ENCODE measurements at places on chromosomes 2 and 18.

GRCh38 chr2:38648107-38648761 is 17.7 kb upstream of the GALM start:
- no peak for DNase-seq

- DNase-seq = no peak
Measured at GRCh38 chr18:57267368-57267925, 84.9 kb upstream of the ST8SIA3 start.

GRCh38 chr2:100244881-100245605 is 77.3 kb downstream of the LONRF2 start:
- peak; percentile 48 for DNase-seq

- DNase-seq = peak; percentile 37
Measured at GRCh38 chr2:216636551-216637450, 3.6 kb downstream of the IGFBP2 start.

- DNase-seq = no peak
Measured at GRCh38 chr2:102660574-102660973, 41.2 kb downstream of the SLC9A2 start.

DNA sequence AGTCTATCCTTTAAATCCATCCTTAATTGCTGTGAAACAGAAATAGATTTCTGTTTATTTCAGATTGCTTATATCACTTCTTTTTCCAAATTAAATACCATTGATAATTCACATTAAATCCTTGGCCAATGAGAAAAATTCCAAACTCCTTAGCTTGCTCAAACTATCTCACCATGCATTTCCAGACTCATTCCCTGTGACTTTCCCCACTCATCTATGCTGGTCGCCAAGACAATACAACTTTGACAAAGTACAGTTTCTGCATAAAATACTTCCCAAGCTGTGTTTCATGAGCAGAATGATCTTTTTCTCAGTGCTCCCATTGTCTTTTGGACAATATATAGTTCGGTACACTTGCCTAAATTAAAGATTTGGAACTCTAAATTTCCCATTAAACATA is 575.6 kb downstream of the CPS1 start:
- no peak for DNase-seq

DNA sequence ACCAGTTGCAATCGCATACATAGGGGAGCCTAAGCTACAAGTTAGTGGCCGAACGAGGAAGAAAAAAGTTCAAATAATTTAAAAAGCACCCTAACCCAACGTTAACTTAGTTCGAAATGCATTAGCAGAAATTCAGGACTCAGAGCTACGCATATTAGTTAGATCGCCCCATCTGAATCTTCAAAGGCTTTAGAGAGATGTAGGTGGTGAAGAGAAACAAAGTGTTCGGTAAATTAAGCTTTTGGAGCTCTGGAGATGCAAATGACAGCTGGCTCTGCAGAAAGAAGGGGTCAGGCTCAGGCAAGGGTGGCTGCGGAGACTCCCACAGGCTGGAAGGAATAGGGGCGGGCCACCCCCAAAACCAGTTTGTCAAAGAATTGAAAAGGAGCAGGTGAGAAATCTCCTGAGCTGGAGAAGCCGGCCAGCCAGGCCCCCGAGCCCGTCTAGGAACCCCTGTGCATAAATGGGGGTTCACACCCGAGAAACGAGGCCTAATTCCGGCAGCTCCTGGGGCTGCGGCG is 621 bp downstream of the TXNL1 start:
- DNase-seq = no peak

DNA sequence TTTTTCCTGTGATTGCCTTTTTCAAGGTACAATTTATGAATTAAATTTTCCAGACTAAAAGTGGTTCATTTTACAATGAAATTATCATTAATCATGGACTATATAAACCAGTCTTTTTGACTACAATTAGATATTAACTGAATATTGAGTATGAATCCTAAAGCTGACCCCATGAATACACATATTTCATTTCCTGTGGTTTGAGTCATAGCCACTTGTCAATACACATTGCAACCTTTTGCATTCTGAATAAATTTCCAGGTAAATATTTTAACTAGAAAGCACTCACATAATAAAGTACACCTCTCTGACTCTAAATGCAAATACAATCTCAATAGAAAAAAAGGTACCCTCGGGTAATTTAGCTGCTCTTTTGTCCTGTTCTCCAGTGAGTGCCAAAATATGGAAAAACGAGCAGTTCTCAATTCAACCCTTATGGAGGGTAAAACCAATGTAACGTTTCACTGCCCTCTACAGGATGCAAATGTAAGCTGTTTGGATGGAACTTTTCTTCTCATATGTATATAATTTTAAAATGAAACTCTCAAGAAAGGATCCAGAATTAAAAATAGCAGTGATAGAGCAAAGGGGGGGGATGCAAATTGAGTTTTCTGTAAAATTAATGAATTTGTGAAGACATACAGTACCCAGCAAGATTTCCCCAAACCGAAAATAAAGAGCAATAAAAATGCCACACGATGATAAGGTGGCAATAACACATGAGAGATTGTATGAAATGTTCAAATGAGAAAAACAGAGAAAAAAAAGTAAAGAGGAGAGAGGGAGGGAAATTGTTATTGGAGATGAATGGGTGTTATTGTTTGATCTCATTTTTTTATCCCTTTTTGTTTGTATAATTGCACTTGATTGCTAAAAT is 1795.7 kb upstream of the PIK3C3 start:
- DNase-seq = peak; percentile 48

DNA sequence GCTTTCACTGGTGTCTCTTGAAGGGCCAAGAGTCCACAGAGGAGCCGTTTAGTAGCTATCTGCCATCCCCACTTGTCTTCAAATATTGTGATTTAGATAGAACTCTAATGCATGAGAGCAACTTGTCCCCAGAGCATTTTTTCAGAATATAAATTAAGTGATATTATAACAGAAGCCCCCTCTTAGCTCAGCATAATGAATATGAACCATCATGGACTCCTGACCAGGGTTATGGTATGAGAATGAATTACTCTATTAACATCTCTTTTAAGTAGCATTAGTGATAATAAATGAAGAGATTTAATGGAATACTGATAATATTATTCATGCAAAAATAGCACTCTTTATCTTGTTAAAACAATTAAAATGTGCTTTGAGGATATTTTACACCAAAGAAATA is 709.6 kb downstream of the GALR1 start:
- no peak for DNase-seq

DNA sequence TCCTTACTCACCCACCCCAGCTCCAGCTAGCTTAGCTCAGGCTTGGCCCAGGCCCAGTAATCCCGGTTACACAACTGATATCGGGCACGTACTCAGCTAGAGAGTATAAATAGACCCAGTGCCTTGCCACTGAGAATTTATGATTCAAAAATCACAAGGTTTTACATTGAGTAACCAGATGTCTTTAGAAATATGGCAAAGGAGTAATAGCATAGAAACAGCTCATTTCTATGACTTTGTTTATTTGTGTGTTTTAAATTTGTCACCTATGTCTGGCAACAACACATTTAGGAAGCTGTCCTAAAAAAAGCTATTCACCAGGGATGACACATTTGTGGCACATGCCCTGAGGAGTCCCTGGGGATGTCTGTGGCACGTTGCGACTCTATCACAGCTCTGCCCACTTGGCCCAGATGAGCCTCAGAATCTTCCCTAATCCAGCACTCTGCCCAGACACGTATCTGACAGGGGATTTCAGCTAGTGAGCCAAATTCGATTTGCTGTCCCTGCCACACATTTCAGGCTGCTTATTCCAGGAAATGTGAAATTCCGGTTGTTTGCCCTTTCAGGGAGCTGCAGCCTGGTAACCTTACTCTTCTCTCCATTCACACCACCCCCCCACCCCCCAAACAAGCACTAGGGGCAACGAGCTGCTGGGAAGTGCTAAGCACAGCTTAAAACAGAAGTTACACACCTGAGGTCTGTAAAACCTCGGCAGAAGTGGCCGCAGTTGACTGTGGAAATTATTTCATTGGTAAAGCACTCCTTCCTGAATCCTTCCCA is 85.4 kb upstream of the ZCCHC2 start:
- DNase-seq = peak; percentile 74

DNA sequence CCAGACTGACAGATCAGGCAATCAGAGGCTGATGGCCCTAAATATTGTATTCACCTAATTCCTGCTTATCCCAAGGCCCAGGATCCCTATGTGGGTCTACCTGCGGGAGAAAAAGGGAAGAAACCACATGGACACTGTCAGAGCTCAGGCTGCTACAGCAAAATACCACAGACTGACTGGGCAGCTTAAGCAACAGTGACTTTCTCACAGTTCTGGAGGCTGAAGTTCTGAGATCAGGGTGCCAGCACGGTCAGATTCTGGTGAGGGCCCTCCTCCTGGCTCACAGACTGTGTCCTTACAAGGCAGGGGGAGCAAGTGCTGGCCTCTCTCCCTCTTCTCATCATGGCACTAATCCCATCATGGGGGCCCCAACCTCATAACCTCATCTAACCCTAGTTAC is 181.7 kb downstream of the TMEM163 start:
- no peak for DNase-seq

- DNase-seq = no peak
Measured at GRCh38 chr2:194745557-194746146, 911.4 kb upstream of the SLC39A10 start.

GRCh38 chr2:69914950-69915945 is at the start of gene MXD1:
TSS of gene MXD1 (plus strand) at chr2:69915109. CDS start at chr2:69915331, 222 bp downstream.
- peak; percentile 2 for DNase-seq

GRCh38 chr18:56327191-56327885 is 311.1 kb downstream of the TXNL1 start:
- peak; percentile 80 for DNase-seq

DNA sequence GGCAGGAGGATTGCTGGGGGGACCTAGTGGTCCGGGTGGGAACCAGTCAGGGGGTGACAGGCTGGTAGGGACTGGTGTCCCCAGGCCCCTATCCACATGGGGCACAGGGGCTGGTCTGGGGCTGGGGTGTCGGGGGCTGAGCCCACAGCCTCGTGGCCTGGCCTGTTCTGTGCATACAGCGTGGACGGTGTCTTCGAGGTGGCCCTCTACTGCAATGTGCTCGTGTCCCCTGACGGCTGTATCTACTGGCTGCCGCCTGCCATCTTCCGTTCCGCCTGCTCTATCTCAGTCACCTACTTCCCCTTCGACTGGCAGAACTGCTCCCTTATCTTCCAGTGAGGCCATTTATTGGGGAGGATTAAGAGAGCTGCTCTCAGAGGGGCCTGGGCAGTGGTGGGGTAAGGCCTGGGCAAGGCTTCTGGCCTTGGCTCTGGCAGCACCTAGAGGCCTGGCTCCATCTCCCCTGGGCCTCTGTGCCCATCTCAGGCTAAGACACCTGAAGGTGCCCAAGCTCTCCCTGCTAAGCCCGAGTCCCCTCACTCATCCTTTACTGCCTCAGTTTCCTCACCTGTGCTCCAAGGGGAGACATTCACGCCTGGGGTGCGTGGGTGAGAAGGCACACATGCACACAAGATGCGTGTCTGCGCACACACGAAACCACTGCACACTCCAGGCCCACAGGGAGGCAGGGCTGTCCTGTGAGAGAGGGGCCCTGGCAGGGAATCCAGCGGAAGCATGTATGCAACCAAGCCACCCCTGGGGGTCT is 1.9 kb downstream of the CHRNG start:
- no peak for DNase-seq

DNA sequence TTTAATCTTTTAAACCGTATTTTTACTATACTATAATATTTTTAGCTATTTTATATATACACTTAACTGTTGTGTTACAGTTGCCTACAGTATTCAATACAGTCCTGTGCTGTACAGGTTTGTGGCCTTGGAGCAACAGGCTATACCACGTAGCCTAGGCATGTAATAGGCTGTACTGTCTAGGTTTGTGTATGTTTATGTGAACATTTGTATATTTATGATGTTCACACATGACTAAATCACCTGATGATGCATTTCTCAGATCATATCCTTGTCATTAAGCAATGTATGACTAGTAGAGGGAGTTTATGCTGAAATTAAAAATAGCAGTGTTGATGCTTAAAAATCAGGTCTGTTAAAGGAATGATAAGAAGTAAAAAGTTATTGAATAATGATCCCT is 92.3 kb upstream of the RANBP2 start:
- no peak for DNase-seq

GRCh38 chr2:18814387-18814786 is 225.0 kb upstream of the NT5C1B start:
- peak; percentile 86 for DNase-seq

GRCh38 chr2:203548887-203549286 is 13.8 kb upstream of the RAPH1 start:
- no peak for DNase-seq

DNA sequence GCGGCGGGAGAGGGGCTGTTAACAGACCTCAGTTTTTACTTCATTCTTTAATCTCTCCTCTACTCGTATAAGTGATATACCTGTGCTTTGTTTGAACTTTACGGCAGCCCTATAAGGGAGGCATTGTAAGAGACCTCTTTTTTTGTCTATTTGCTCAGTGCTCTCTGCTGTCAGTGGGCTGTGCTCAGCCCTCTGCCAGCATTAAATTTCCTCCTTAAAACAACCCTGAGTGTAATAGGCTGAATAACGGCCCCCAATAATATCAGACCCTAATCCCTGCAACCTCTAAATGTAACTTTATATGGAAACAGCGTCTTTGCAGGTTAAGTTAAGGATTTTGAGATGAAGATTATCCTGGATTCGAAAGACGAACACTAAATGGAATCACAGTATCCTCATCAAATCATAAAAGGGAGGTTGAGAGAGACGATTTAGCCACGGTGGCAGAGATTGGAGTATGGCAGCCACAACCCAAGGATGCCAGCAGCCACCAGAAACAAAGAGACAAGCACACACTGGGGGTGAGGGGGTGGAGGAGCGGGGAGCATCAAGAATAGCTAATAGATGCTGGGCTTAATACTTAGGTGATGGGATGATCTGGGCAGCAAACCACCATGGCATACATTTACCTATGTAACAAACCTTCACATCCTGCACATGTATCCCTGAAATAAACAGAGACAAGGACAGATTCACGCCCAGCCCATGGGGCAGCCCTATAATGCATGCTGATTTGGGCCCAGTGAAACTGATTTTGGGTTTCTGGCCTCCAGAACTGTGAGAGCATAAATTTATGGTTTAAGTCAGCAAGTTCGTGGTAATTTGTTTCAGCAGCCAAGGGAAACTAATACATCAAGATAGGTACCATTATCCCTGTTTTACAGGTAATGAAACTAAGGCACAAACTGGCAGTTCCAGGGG is 894 bp upstream of the FARSB start:
- no peak for DNase-seq

DNA sequence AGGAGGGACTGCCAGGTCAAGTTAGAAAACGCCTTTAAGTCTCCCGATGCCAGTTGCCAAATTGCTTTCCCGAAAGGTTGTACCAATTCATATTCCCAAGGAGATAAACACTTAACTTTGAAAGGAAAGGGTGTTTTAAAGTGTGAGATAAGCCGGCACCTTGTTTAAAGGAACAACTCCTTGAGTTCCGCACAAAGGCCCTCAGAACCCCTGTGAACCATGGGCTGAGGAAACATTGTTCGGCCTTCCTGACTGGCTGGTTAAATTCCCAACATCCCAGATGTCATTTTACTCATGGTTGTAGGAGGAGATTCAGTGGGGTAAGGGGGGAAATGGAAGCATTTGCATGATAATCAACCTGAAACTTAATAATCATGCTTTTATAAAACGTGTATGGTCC is 126.6 kb downstream of the BCL11A start:
- DNase-seq = no peak

- DNase-seq = no peak
Measured at GRCh38 chr18:45656194-45656770, 41.0 kb downstream of the SLC14A2 start.

Measured in fibroblast of upper back skin (primary cell).